ENCODE measurements at places on chromosomes 4 and X.

DNA sequence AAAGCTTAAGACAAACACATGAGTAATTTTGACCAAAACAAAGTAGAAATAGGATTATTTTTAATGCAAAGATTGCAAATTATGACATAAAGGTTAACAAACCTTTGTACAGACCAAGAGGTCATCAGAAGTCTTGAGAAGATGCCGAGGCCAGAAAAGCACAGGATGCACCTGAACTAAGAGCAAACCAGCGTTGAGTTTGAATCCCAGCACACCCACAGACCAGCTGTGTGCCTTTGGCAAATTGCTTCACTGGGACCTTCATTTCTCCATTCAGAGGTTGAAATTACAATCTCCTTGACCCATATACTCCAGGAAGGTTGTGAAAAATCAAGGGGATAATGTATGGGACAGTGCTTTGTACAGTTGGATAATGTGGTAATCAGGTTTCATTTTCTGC lies 56.6 kb downstream of the PPM1K start:
- no peak for DNase-seq

DNA sequence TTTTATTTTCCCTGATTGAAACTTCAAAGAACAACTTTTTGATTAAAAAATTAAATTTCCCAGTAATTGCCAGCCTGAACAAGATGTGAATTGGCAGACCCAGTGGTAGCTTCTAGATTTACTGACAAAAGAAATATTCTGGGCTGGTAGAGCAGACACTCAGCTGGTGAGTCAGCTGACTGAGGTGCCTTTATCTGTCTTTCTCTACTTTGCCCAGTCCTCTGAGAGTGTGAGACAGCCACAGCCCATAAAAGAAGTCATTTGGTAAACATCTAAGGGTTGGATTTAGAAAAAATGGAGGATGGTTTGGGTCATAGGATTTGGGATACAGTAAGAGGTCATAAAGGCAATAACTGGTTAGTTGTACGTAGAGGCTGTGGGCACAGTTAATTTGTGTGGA lies 54.5 kb downstream of the CCSER1 start:
- no peak for DNase-seq

DNA sequence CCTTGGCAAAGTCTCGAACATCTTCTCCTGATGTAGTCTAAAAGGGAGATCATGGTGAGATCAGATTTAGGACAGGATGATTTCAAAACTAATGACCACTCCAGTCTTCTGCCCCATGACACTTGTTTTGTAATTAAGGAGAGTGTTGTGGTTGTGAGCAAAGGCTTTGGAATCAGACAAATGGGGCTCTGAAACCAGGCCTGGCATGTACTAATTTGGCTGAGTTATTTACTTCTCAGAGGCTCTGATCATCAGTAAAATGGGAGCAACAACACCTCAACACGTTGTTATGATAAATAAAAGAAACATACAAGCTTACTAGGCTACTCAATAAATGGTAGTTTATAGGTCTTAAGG lies 106.9 kb upstream of the FTHL17 start:
- DNase-seq: no peak

- no peak for DNase-seq
Observed at GRCh38 chr4:111854494-111855087, 290.7 kb upstream of the FAM241A start.

DNA sequence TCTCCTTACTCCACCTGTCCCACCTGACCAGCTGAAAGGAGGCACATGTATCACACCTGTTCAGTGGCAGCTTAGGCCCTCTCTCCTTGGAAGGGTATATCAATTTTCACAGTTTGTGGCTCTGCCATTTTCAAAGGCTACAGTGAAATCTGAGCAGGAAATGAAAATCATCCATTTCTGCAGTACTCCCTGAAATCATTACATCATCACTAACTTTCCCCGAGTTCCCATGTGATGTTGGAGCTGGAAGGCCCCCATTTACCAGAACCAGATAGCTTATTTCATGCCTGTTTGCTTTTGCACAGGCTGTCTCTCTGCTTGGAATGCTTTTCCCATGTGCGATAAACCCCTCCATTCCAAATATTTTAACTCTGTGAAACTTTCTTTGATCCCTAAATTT lies 31.0 kb upstream of the STX18 start:
- DNase-seq: no peak

DNA sequence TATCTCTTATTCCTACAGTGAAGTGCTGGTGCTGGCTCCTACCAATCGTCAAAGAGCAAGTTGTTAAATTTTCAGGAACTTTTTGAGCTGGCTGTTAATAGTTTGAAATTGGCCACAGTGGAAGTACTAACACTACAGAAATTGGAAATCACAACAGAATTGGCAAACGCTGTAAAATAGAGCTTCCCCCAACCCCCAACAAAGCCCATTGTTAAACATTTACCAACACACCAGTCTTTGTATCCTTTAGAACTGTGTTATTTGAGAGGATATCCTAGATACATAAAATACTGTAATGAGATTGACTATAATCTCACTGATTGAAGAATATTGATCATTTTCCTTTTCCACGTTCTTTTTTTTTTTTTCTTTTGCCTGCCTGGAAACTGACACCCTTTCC lies 37.4 kb downstream of the FAM241A start:
- DNase-seq: no peak
